Neural crest cell (in vitro differentiated cells): ENCODE measurements at places on chromosomes 4 and X. TPM values are rescaled to one million over a fixed set of nuclear protein-coding genes. Genes with fewer than 3 reads are reported as not detected.

The GRPEL1 gene
- total RNA-seq, result 26.6 and 28.2 TPM in 2 replicates

The AFP gene
- total RNA-seq, result not detected in 2 replicates

GRCh38 chr4:6445403-6446129, 26.8 kb downstream of the PPP2R2C start:
- no peak for DNase-seq
- no peak overlapping the region for H3K4me3 ChIP-seq
- H3K27me3 ChIP-seq, result peaks cover 12% of the 10 kb centered on the region
- peaks cover 20% of the 10 kb centered on the region for H3K4me1 ChIP-seq
- no peaks in the 10 kb centered on the region for H3K36me3 ChIP-seq
- H3K27ac ChIP-seq, result no peak overlapping the region

GRCh38 chrX:149540131-149540620, 636 bp upstream of the EOLA1 start:
- peak; percentile 74 for DNase-seq
- H3K4me1 ChIP-seq, result peaks cover 7% of the 10 kb centered on the region
- peak overlapping the region; percentile 97 for H3K4me3 ChIP-seq
- no peaks in the 10 kb centered on the region for H3K36me3 ChIP-seq
- peak overlapping the region; percentile 96 for H3K27ac ChIP-seq

GRCh38 chr4:535181-535923, 36.3 kb downstream of the PIGG start:
- no peak for DNase-seq
- peaks cover 6% of the 10 kb centered on the region for H3K36me3 ChIP-seq
- H3K4me1 ChIP-seq, result peaks cover 13% of the 10 kb centered on the region
- H3K4me3 ChIP-seq, result no peak overlapping the region

DNA sequence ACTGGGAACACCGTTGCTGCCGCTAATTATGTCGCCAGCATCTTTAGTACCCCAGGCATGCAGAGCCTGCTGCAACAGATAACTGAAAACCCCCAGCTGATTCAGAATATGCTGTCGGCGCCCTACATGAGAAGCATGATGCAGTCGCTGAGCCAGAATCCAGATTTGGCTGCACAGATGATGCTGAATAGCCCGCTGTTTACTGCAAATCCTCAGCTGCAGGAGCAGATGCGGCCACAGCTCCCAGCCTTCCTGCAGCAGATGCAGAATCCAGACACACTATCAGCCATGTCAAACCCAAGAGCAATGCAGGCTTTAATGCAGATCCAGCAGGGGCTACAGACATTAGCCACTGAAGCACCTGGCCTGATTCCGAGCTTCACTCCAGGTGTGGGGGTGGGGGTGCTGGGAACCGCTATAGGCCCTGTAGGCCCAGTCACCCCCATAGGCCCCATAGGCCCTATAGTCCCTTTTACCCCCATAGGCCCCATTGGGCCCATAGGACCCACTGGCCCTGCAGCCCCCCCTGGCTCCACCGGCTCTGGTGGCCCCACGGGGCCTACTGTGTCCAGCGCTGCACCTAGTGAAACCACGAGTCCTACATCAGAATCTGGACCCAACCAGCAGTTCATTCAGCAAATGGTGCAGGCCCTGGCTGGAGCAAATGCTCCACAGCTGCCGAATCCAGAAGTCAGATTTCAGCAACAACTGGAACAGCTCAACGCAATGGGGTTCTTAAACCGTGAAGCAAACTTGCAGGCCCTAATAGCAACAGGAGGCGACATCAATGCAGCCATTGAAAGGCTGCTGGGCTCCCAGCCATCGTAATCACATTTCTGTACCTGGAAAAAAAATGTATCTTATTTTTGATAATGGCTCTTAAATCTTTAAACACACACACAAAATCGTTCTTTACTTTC, 1.8 kb downstream of the UBQLN2 start:
- no peaks in the 10 kb centered on the region for H3K36me3 ChIP-seq
- no peak for DNase-seq
- peaks cover 28% of the 10 kb centered on the region for H3K4me1 ChIP-seq
- peak overlapping the region; percentile 86 for H3K4me3 ChIP-seq

- no peak overlapping the region for H3K27ac ChIP-seq
- peaks cover 6% of the 10 kb centered on the region for H3K4me1 ChIP-seq
- H3K27me3 ChIP-seq, result no peaks in the 10 kb centered on the region
- peaks cover 2% of the 10 kb centered on the region for H3K36me3 ChIP-seq
These were observed 51.9 kb upstream of the XIAP start for GRCh38 chrX:123807835-123808416.

GRCh38 chr4:153045111-153045982, 109.2 kb downstream of the FHDC1 start:
- H3K4me1 ChIP-seq, result peaks cover 3% of the 10 kb centered on the region
- DNase-seq, result no peak
- H3K27me3 ChIP-seq, result no peaks in the 10 kb centered on the region
- peak overlapping the region; percentile 58 for H3K27ac ChIP-seq
- H3K36me3 ChIP-seq, result no peaks in the 10 kb centered on the region

DNA sequence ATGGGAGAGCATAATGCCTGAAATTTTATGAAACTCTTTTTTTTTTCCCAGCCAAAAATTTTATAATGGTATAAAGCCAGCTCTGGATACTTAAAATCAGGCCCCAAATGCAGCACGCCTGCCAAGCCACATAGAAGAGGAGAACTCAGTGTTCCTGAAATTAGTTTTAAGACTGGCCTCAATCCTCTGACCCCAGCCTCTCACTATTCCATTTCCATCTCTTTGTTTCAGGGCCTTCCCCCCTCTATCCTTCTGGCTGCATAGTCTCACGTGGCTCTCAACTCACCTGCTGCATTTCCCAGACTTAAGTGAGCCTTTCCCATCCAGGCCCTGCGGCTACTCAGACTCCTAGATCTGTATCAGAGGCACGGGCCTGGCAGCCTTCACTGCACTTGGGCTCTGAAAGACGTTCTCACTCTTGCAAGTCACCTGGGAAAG, 5.2 kb upstream of the CBR4 start:
- H3K27me3 ChIP-seq, result no peaks in the 10 kb centered on the region
- no peak overlapping the region for H3K4me3 ChIP-seq
- no peaks in the 10 kb centered on the region for H3K36me3 ChIP-seq
- no peak for DNase-seq
- H3K4me1 ChIP-seq, result peaks cover 14% of the 10 kb centered on the region
- H3K27ac ChIP-seq, result no peak overlapping the region

DNA sequence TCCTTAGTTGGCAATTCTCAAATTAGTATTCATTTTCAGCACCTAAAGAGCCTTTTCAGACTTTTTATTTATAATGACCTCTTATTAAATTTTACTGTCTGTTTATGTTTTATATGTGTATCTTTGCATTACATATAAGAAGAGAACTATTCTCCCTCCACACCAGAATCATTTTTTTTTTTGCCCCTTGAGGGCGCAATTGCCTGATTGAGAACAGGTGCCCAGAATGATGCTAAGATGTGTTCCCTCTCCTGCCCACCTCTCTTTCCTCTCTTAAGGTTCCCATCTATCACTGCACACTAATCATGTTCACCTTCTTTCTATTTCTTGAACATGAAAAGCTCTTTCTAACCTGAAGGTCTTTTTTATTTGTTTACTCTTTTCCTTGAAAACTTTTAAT, 44.2 kb upstream of the ADAM29 start:
- no peak for DNase-seq
- no peak overlapping the region for H3K4me3 ChIP-seq
- no peaks in the 10 kb centered on the region for H3K27me3 ChIP-seq
- no peak overlapping the region for H3K27ac ChIP-seq
- no peaks in the 10 kb centered on the region for H3K36me3 ChIP-seq
- peaks cover 15% of the 10 kb centered on the region for H3K4me1 ChIP-seq
